ENCODE measurements at places on chromosomes 11 and 22. TPM values are rescaled to one million over a fixed set of nuclear protein-coding genes. Genes with fewer than 3 reads are reported as not detected.

DNA sequence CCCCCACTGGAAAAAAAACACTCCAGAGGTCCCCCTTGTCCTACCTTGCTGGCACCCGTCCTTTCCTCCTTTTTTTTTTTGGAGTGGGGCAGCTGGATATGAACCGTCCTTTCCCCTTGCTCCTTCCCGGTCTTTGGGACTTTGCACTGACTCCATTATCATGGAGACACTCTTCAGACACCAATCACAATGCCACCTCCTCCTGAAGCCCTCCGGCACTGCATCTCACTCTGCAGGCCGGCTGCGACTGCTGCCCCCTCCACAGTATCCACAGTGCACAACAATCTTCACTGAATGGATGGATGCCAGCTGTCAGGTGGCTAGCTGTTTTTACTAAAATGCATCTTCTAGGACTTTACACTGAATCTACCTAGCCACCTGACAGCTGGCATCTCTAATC, 12.7 kb upstream of the RGL4 start:
- H3K27ac ChIP-seq = no peak overlapping the region
- no peak for DNase-seq
- H3K27me3 ChIP-seq = no peaks in the 10 kb centered on the region
- no peak overlapping the region for H3K4me3 ChIP-seq
- no peaks in the 10 kb centered on the region for H3K4me1 ChIP-seq
- peaks cover 5% of the 10 kb centered on the region for H3K36me3 ChIP-seq

DNA sequence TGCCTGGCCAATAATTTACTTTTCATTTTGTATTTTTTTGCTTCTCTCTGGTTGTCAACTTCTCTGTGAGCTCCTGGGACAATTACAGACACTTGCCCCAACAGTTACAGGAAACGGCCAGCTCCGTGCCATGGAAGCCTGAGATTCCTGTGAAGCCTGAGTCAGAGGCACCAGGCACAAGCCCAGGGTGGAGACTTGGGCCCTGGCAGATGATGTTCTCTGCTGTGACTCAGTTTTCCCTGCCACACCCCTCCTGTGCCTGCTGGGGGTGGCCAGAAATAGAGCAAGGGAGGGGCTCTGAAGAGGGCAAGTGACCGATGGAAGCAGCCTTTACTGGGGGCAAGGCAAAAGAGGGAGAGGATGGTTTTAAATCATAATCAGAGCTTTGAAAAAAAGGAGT, 4.9 kb downstream of the ATP5MGL start:
- H3K4me3 ChIP-seq = no peak overlapping the region
- H3K27ac ChIP-seq = peak overlapping the region; percentile 90
- peaks cover 37% of the 10 kb centered on the region for H3K36me3 ChIP-seq

GRCh38 chr11:73242251-73243092, 24.4 kb downstream of the P2RY2 start:
- H3K27ac ChIP-seq = peak overlapping the region; percentile 22
- no peaks in the 10 kb centered on the region for H3K36me3 ChIP-seq
- no peaks in the 10 kb centered on the region for H3K27me3 ChIP-seq
- H3K4me3 ChIP-seq = peak overlapping the region; percentile 37

DNA sequence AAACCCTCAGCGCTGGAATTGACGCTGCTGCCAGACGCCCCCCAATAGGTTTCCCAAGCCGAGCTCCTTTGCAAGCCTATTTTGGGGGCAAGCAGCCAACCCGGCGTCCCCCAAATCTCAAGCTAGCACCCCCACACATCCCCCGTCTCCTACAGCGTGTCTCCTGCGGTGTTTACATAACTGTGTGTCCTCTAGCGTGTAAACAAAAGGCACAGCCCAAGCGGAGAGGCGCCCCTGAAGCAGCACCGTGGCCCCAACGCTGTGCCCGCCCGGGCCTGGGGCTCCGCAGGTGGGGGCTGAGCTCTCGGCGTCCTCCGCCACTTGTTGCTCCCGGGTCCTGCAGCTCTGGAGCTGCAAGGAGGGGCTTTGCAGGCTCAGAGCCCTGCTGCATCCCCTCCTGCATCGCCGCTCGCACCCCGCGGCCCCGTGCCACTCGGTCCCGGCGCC, 1.6 kb downstream of the CADM1 start:
- no peak overlapping the region for H3K27ac ChIP-seq
- H3K36me3 ChIP-seq = no peaks in the 10 kb centered on the region
- H3K4me1 ChIP-seq = peaks cover 20% of the 10 kb centered on the region
- DNase-seq = no peak

GRCh38 chr22:29112121-29112520, 39.3 kb downstream of the KREMEN1 start:
- DNase-seq = no peak
- no peaks in the 10 kb centered on the region for H3K4me1 ChIP-seq
- no peak overlapping the region for H3K4me3 ChIP-seq
- H3K27me3 ChIP-seq = no peaks in the 10 kb centered on the region
- H3K27ac ChIP-seq = no peak overlapping the region

- H3K27ac ChIP-seq = no peak overlapping the region
- H3K27me3 ChIP-seq = no peaks in the 10 kb centered on the region
- no peak overlapping the region for H3K4me3 ChIP-seq
- peaks cover 28% of the 10 kb centered on the region for H3K36me3 ChIP-seq
- no peaks in the 10 kb centered on the region for H3K4me1 ChIP-seq
Measured at GRCh38 chr11:69664103-69664775, 10.9 kb downstream of the LTO1 start.

DNA sequence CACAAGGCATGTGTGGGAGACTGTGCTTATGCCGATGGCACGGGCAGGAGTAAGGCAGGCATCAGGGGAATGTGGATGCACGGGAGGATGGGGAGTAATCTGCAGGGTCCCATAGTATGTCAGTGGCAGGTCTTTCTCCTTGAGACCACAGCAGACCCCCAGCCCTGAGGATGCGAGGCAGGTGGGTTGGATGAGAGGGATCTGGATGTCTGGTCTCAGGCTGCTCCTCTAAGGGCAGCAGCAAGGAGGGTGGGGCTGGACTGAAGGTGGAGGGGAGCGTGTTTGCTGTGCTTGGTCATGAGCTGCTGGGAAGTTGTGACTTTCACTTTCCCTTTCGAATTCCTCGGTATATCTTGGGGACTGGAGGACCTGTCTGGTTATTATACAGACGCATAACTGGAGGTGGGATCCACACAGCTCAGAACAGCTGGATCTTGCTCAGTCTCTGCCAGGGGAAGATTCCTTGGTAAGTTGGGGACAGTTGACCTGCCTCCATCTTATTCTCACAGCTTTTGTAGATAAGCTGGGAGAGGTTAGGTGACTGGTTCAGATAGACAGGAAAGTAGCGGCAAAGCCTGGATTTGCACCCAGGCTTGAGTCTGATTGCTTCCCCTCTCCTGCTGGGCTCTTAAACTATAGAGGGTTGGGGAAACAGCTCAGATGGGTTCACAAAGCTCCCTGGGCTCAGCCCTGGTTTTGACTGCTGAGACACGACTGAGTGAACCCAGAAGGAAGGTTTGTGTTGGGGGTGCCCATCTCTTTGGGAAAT, at the start of gene APOL1:
APOL1 (plus strand) TSS at position 380 of the 769 bp plus-strand sequence. CDS start 1,823 bp downstream, outside the sequence.
- no peaks in the 10 kb centered on the region for H3K27me3 ChIP-seq
- peak within 1 kb of the TSS; percentile 29 for H3K27ac ChIP-seq
- no peak for DNase-seq

KCNJ11 gene
- total RNA-seq = 2.5 TPM

C22orf15 gene
- total RNA-seq = not detected

LUZP2 gene
- total RNA-seq = not detected

THAP12 gene
- total RNA-seq = 38.0 TPM

MAP6 gene
- 15.6 TPM for total RNA-seq

CD3G gene
- total RNA-seq = 1.1 TPM

LRRC4C gene
- 0.95 TPM for total RNA-seq
